NCI-H1417 treated with DMSO at 0.1 percent for 48 hours (cell line): ENCODE measurements at places on chromosomes 6 and 20.

DNA sequence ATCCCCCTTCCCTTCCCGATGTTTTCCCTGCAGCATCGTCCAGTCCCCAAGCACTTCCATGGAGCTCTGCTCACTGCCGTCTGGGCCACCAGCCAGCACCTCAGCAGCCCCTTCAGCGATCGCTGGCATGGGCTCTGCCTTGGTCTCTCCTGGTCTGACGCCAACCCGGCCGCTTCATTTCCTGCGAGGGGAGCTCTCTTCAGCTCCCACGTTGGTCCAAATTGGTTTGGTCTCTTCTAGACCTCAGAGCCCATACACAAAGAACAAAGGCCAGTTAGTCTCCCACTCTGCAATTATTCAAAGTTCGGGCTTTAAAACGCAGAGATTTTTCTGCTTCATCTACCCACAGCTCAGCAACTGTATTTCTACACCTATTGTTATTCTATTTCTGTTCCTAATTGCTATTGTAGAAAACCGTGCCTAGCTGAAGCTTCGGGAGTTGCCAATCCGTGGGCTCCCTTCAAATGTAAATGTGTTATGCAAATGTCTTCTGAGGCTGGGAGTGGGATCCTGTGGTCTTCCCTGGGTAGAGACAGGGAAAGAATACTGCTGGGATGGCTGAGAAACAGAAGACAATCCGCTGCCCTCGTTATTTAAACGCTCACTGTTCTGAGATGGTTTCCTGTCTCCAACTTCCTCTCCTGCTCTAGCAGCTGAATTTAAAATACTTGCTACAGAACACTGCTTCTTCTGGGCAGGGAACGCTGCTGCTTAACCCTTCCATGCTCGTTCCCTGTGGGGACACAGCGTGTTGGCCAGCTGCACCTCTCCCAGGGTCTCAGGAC, 154.2 kb upstream of the QKI start:
- no peak for DNase-seq

- DNase-seq = no peak
Observed at GRCh38 chr20:62087227-62087626, 21.5 kb upstream of the TAF4 start.

DNA sequence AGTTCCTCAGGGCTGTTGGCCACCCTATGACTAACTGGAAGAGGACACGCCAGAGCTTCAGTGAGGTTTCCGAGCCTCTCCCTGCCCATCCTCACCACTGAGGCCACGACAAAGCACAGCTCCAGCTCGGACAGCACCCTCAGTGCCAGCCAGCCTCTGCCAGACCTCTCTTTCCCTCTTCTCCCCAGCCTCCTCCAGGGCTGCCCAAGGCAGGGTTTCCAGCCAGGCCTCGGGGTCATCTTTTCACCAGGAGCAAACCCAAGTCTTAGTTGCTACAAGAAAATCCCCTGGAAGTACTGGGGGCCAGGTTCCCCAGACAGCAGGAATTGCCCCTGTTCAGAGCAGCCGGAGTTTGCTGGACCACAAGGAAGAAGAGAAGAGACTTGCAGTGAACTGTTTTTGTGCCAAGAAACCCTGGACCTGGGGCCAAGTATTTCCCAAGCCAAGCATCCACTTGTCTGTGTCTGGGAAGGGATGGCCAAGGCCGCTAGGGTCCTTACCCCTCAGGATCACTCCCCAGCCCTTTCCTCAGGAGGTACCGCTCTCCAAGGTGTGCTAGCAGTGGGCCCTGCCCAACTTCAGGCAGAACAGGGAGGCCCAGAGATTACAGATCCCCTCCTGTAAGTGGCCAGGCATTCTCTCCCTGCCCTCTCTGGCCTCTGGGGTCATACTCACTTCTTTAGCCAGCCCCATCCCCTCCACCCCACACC, 41.6 kb downstream of the PLAGL2 start:
- DNase-seq = no peak

- DNase-seq = no peak
Observed at GRCh38 chr6:84808491-84809061, 44.2 kb upstream of the TBX18 start.
